ENCODE measurements at places on chromosomes 4 and X.
A peak's percentile ranks its signal among the peaks of the same experiment; 100 is the strongest.

DNA sequence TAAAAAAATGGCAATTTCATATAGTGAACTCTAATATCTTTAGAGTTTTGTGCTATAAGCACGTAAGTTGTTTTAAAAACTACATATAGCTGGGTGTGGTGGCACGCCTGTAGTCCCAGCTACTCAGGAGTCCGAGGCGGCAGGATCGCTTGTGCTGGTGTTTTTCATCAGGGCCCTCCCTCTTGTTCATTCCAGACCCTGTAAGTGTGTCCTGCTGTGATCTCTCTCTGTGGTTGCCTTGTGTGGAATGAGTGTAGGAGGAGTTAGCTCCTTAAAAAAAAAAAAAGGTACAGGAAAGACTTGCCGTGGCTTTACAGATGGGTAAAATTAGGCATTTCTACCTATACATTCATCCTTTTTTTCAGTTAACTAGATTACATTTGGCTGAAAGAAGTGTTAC, 35.4 kb downstream of the RBBP7 start:
- no peak for DNase-seq

GRCh38 chr4:78446619-78447018, 105.0 kb upstream of the ANXA3 start:
- DNase-seq, result no peak

- no peak for DNase-seq
Observed at GRCh38 chr4:139809757-139810140, 144.1 kb downstream of the MGST2 start.

DNA sequence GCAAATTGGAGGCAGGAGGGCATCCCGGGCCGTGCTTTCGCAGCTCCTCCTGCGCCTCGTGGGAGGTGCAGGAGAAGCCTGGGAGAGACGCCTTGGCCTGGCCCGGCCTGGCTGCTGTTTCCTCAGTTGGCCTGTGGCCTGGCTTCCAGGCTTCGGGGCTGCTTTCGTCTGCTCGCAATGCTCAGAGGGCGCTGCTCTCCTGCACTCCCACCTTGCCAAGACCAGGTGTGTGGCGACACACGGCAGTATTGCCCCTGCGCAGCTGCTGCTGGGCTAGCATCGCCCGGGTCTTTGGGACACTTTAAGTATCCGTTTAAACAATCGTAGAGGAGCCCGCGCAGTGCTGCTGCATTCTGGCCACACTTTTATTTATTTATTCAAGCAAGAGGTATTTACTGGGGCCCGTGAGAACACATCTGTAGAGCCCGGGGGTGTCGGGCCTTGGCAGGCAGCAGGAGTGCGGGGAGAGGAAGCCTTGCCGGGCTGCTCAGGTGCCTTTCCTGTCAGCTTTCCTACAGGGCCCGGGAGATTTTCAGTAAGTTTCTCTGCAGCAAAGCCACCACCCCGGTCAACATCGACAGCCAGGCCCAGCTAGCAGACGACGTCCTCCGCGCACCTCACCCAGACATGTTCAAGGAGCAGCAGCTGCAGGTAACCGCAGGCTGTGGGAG, 26.2 kb upstream of the HGFAC start:
- DNase-seq, result no peak

- DNase-seq, result peak; percentile 58
Observed at GRCh38 chr4:1055721-1056590, 44.5 kb downstream of the FGFRL1 start.

DNA sequence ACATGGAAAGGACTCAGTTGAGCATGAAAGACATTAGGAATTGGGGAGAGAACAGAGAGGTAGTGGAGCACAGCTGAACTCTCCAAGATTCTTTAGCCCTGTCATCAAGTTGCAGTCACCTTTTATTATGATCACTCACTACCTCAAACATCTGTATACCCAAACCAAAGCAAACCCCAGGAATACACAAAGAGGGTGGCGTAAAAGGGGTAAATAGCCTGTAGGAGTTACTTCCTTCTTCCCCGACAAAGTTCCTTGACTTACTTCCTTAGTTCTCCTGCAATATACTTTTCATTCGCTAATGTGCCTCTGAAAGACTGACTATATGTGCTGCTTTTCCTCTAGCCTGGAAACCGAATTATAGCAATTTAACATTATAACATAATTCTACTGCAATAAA, 159.9 kb downstream of the SPRY1 start:
- DNase-seq, result no peak

GRCh38 chrX:135477576-135477975, 42.9 kb upstream of the INTS6L start:
- DNase-seq, result no peak

DNA sequence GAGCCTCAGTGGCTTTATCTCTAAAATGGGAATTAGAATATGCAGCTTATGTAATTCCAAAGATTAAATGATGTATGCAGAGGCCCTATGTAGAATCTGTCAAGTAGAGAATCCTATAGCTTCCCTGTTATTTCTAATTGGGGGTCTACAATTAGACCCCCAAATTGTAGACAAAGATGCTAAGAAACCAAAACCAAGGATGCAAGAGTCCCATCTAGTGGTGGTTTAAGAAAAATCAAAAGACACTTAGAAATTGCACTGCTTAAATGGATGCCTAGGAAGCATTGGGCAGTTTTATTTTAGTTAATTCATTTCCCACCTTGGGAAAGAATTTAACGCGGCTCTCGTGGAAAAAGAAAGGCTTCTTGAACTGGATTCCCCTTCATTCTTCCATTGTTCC, 115.2 kb downstream of the GABRA2 start:
- no peak for DNase-seq

- DNase-seq, result no peak
Observed at GRCh38 chr4:39591290-39591689, 47.4 kb downstream of the SMIM14 start.

DNA sequence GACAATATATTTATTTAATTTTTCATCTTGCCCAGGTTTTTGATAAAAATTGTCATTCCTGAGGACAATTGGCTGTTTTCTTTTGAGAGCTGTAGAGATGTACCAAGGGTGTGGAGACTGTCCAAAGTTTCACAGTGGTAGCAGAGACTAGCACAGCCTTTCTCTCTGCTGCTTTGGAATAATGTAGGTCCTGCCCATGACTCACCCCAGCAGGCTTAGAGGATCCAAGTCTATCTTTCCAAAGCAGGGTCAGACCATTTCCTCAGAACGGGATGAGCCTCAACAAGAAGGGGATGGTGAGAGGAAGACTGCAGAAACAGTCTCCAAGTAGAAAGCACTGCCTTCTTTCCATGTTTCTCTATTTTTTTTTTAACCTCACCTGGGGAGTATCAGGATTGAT, 131.5 kb upstream of the RPL34 start:
- DNase-seq, result no peak

GRCh38 chrX:42127563-42127962, 204.2 kb upstream of the CASK start:
- no peak for DNase-seq

GRCh38 chr4:106694232-106694631, 325.7 kb upstream of the GIMD1 start:
- no peak for DNase-seq

- DNase-seq, result no peak
Observed at GRCh38 chr4:157076578-157076947, 613 bp downstream of the GLRB start.

- no peak for DNase-seq
Observed at GRCh38 chr4:37463033-37463856, 218.7 kb downstream of the NWD2 start.

DNA sequence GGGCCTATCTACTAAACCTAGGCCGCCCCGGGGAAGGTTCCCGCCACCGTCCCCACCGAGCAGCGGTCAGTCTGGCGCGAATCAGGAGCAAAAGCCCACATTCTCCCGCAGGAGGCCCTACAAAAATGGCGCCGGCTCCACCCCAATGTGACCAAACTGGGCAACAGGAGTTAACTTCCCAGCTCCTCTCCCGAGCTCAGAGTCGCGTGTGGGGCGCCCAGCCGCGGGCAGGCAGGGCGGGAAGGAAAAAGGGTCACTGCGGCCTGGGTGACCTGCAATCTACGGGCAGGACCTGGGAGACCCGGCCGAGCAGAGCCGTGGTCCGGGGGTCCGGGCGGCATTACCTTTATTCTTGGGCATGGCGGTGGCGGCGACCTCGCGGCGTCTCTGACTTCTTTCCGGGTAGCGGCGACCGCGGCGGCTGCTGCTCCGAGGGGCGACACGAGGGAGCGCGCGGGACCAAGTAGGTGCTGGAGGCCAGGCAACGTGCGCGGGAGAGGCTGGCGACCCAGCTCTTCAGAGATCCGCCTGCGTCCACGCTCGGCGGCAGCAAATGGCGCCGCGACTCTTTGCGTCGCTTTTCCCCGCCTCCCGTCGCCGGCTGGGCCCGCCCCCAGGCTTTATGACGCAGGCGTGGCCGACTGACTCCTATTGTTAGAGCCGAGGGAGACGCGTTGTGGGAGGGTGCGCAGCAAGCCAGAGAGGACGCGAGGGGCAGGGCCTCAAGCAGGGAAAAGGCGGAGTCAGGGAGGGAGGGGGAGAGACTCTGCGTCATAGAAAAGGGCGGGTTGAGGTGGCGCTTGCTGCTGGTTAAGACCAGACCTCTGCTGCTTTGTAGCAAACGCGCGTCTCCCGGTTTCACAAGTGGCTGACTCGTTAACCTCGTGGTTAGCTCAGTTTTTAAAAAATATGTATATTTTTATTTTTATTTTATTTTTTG, at the start of gene EIF1AX:
Gene EIF1AX, minus strand, starts transcription at position 558 of the 940 bp plus-strand sequence. Its CDS starts 198 bp downstream, at position 360.
- DNase-seq, result peak; percentile 85

- no peak for DNase-seq
Observed at GRCh38 chrX:1011691-1012283, 200.7 kb downstream of the CRLF2 start.

DNA sequence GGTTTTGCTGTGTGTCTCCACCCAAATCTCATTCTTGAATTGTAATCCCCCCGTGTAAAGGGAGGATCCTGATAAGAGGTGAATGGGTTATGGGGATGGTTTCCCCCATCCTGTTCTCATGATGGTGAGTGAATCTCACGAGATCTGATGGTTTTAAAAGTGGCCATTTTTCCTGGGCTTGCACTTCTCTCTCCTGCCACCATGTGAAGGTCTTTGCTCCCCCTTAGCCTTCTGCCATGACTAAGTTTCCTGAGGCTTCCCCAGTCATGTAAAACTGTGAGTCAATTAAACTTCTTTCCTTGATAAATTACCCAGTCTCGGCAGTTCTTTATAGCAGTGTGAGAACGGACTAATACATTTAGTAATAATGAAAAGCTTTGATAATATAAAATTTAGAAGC, 46.9 kb downstream of the ANTXR2 start:
- no peak for DNase-seq

DNA sequence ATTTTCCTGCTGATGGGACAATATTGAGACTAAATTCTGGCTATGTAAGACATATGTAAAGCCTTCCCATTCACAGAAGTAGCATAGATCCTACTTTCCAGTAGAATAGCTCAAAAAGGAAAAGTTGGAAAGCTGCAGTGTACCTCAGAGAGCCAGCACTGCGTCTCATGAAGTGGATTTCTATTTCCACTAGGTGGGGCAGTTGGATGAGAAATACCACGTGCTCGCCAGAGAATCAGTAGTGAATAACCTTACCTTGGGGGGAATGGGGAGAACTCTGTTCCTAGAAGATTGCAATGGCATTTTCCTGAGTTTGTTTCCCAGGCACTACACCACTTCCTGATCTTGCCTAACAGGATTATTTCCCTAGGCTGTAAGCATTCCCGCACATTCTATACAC, 907.1 kb downstream of the FSTL5 start:
- DNase-seq, result no peak

- no peak for DNase-seq
Observed at GRCh38 chr4:10639664-10640063, 44.9 kb downstream of the CLNK start.

Measured in stimulated activated CD4-positive, alpha-beta T cell treated with anti-CD3 and anti-CD28 coated beads, Interleukin-15, amount 100 ng/mL, for 1 hour (primary cell).